ENCODE measurements at places on chromosomes 3 and 15. TPM values are rescaled to one million over a fixed set of nuclear protein-coding genes. Genes with fewer than 3 reads are reported as not detected.

Gene IMPG2
- 0.61 TPM for polyA plus RNA-seq

Gene GADL1
- 2.3 TPM for polyA plus RNA-seq

Gene GRK7
- polyA plus RNA-seq, result 0.10 TPM

Gene GABPB1
- 29.9 TPM for polyA plus RNA-seq

Gene LCTL
- 0.31 TPM for polyA plus RNA-seq

Gene PYGO1
- 13.5 TPM for polyA plus RNA-seq

Gene EPB42
- polyA plus RNA-seq, result 1.1 TPM

Gene RAF1
- 135 TPM for polyA plus RNA-seq

Gene RBMS3
- polyA plus RNA-seq, result 10.2 TPM

Gene TKT
- polyA plus RNA-seq, result 127 TPM

Gene RARRES1
- 8.2 TPM for polyA plus RNA-seq

Gene RTP4
- 0.37 TPM for polyA plus RNA-seq

Gene GOLGA8G
- not detected for polyA plus RNA-seq

Gene ASB14
- polyA plus RNA-seq, result 1.6 TPM

Gene TM6SF1
- 2.6 TPM for polyA plus RNA-seq

Gene RAB6B
- polyA plus RNA-seq, result 18.9 TPM

Gene PPP4R2
- 100 TPM for polyA plus RNA-seq

Gene SI
- polyA plus RNA-seq, result not detected

Gene STIMATE
- polyA plus RNA-seq, result 17.9 TPM

Gene CPNE9
- 0.27 TPM for polyA plus RNA-seq

Gene DUOX2
- 0.07 TPM for polyA plus RNA-seq

Gene GOLGA6B
- not detected for polyA plus RNA-seq

Gene KLHL25
- 14.2 TPM for polyA plus RNA-seq

Gene SCAMP5
- polyA plus RNA-seq, result 23.9 TPM

Gene NRROS
- polyA plus RNA-seq, result 3.9 TPM

Gene TRH
- polyA plus RNA-seq, result 0.43 TPM

Gene ANKRD34C
- polyA plus RNA-seq, result 0.06 TPM

Gene HIGD2B
- polyA plus RNA-seq, result not detected

Gene CSTA
- polyA plus RNA-seq, result 0.85 TPM

Measured in renal pelvis (tissue), 12 donors.